ENCODE measurements at places on chromosomes 6 and 20.

- no peak for DNase-seq
Observed at GRCh38 chr20:64055893-64056638, 6.6 kb upstream of the SOX18 start.

DNA sequence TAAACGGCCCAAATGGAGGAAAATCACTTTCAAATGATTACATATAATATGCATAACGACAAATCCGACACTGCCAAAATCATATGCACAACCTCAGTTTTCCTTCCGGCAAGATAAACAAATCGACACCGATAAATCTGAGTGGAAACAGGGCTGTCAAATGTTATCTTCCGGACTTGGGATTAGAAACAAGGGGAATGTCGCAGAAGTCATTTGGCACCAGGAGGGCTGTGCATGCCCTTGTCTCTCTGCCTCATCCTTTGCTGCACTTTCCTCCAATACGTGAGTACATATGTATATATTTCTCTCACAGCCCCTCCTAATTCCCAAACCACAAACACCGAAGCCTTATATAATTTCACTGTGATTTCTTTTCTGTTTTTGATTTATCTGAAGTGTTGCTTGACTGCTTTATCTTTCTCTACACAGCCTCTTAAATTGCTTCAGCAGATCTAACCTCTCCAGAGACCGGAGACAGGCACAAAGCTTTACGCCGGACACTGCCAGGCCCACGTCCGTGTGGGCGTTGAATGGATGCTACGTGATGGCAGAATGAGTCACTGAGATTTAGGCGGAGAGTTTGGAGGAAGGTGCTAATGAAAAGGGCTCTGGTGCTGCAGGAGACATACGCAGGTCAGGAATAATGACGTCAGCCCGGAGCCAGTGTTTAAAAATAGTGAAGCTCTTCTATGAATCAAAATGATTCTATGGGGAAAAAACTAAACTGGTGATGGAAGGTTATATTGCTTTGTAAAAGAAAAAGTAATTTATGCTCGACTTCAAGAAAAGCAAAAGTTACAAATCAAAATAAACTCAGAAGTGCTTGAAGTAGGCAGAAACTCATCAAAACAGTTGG is 21.0 kb upstream of the PRELID3B start:
- DNase-seq: no peak

GRCh38 chr20:14049111-14049510 is 53.8 kb downstream of the MACROD2 start:
- no peak for DNase-seq

DNA sequence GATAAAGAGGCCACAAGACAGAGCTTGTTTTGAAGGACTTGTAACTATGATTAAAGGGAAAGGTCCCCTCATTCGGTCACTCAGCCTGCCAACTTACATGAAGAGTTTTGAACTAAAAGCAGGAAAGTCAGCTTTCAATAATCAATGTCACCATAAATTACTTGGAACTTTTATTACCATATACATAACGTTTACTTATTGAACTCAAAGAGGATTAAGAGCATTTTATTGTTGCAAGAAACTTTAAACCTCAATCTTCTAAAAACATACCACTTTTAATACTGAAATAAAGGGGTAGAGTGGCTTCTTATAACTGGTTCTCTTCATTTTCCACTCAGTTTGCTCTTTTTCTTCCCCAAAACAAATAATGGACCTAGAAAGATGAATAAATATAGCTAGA is 65.1 kb downstream of the CNKSR3 start:
- DNase-seq: no peak

- DNase-seq: no peak
Observed at GRCh38 chr20:49795135-49795424, 17.5 kb upstream of the SLC9A8 start.

GRCh38 chr20:21564127-21564773 is 50.4 kb upstream of the NKX2-2 start:
- DNase-seq: no peak

- DNase-seq: no peak
Observed at GRCh38 chr6:113823916-113824315, 33.2 kb upstream of the MARCKS start.

DNA sequence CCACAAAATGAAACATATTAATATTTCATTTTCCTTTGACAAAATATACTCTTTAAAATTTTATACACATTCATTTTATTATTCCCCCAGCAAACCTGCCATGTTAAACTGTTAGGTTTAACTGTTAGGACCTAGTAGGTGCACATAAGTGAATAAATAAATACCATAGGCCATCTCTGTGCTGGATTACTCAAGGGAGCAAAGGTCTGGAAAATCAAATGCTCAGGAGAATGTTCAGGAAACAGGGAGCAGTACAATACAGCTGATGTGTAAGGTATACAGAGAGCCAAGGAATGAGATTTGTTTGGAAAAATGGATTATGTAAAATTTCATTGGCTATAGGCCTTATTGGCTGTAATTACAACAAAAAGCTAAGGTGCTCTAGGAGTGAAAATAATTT is 339.3 kb downstream of the BCKDHB start:
- DNase-seq: no peak

DNA sequence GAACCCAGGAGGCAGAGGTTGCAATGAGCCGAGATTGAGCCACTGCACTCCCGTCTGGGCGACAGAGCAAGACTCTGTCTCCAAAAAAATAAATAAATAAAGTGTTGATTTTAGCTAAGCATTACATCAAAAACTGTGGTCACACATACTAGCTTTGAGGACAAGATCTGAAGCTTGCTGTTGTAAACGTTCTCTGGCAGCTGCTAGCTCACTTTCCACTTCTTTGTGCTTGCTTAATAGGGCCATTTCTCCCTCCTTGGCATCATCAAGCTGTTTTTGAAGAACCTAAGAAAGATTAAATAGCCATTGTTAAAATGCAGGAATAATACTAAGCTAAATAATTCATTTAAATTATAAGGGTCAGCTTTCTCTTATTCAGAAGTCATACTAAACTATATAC is 55.7 kb downstream of the FAM184A start:
- DNase-seq: no peak

GRCh38 chr6:24802271-24803059 is 3.7 kb upstream of the ARMH2 start:
- DNase-seq: no peak

GRCh38 chr6:118509009-118509617 is 39.0 kb upstream of the PLN start:
- DNase-seq: no peak

All from inflammatory macrophage treated with lipopolysaccharide for 1 hour (primary cell).